ENCODE measurements at places on chromosomes 3 and 15.

DNA sequence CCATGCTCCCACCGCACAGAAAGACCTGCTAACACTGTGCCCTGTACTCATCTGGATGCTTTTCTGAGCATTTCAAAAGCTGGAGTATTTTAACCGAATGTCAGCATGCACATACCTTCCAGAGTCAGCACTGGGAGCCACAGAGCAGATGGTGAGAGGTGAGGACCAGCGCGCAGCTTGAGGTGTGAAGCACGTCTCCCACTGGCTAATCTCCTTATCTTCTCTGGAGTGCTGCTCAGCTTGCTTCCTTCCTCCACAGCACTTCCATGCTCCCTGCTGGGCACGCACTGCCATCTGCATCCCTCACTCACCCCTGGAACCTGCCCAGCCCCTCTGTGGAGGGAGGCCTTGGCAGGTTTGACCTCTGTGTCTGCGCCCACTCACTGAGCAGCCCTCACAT is at the start of gene GNB5:
TSS of gene GNB5 (minus strand) at position 186 of the 400 bp plus-strand sequence. CDS start 6,716 bp downstream, outside the sequence.
- DNase-seq, result no peak

DNA sequence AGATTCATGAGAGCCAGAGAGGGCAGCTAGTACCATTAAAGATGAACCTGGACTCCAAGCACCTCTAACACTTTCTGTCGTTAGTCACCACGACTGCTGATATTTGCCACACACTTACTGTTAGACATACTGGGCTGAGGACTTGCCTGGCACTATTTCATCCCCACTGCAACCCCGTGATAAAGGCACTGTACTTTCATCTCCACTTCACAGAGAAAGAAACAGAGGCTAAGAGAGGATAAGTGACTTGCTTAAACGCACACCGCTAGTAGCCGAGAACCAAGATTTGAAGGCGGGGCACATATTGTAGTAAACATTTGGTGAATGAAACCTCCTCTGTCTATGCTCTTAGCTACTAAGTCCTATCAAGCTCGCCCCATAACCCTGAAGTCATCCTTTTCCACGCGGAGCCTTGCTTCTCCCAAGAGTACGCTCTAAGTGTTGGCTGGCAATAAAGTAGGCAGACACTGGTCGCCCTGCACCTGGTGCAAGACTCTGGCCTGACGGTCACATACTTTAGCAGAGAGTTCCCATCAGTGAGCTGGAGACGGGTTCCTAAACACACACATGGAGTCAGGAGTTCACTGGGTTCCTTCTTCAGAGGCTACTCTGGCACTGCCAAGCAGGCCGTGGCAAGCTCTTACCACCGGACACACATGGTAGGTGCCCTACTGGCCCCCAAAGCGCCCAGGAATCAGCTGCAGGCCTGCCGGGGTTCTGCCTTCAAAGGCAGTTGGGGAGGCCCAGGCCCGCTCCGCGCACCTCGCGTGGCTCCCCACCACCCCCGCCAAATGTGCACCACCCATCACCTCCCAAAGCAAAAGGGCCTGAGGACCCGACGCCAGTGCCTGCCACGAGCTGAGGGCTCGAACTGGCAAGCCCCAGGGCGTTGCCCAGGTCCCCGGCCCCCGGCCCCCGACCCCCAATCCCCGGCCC is 951 bp downstream of the POMGNT2 start:
- DNase-seq, result peak; percentile 56

DNA sequence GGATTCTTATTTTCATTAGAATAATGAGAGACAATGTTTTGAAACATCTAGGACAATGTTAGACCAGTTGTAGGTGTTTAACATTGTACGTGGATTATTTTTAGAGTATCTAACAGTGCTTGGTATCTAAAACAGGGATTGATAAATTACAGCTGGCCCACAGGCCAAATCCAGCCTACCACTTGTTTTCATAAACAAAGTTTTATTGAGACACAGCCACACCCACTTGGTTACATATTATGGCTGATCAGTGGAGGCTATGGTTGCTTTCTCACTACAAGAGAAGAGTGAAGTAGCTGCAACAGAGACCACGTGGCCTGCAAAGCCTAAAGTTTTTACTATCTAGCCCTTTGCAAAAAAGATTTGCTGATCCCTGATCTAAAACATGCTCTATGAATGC is 223.1 kb upstream of the CTNNB1 start:
- no peak for DNase-seq

- DNase-seq, result peak; percentile 27
Observed at GRCh38 chr3:138348754-138349739, 668 bp downstream of the MRAS start.

GRCh38 chr15:27456807-27457206 is 485.8 kb downstream of the GABRG3 start:
- no peak for DNase-seq

- DNase-seq, result peak; percentile 7
Observed at GRCh38 chr3:183490653-183491052, 62.2 kb upstream of the MCF2L2 start.

- no peak for DNase-seq
Observed at GRCh38 chr3:157794771-157795170, 291.6 kb upstream of the VEPH1 start.

GRCh38 chr3:146921693-146922092 is 316.5 kb upstream of the PLSCR5 start:
- DNase-seq, result no peak

DNA sequence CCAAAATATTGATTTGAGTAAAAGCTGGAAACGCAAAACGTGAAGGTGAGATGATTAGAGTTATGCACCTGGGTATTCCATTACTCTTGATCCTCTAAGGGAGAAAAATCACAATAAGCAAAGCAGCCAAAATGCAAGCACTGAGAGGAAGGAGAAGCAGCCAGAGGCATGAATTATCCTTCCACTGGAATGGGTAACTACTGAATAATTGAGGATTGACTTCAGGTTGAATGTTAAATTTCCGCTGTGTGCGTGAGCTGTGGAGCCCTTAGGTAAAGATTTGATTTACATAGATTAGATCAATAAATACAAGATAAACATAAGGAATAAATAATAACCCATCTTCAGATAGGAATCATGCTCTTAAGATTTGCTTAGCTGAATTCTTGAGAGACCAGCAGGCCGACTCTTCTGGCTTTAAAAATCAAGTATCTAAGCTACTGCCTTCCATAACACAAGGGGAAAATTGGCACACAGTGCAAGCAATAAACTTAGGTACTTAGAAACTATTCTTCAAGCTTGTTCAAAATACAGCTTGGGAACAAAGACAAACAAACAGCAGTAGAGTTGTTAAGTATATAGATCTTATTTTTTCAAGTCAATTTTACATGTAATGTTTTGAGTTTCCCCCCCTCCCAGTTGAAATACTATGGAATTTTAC is 1459.5 kb downstream of the ZPLD1 start:
- no peak for DNase-seq

- DNase-seq, result no peak
Observed at GRCh38 chr3:66762916-66763693, 235.0 kb upstream of the KBTBD8 start.

- no peak for DNase-seq
Observed at GRCh38 chr3:177812492-177812891, 615.2 kb upstream of the TBL1XR1 start.

DNA sequence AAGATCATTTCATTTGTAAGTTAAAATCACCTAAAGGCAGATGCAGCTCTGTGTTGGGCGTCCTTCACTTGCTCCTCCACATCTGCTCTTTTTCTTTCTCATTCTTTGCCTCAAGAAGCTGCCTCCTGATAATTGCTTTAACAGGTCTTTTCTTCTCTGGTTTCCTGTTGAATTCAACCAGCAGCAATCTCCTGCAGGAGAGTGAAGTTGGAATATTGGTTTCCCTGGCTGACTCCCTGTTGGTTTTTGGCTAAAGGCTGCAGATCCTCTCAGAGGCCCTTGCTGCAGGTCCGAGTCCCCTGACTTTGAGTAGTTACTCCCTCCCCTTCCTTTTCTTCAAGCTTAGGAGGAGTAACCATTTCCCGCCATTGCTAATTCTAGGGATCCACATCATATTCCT is 4.2 kb downstream of the TP63 start:
- no peak for DNase-seq

Data from activated T-cell treated with anti-CD3 and anti-CD28 coated beads, Interleukin-2, amount 50 U/mL, for 48 hours (primary cell).